ENCODE measurements at places on chromosomes 3 and 15.

GRCh38 chr3:170247875-170248274 is 25.7 kb downstream of the PRKCI start:
- DNase-seq, result no peak

- DNase-seq, result no peak
These were observed 25.5 kb upstream of the ESYT3 start for GRCh38 chr3:138408751-138409570.

DNA sequence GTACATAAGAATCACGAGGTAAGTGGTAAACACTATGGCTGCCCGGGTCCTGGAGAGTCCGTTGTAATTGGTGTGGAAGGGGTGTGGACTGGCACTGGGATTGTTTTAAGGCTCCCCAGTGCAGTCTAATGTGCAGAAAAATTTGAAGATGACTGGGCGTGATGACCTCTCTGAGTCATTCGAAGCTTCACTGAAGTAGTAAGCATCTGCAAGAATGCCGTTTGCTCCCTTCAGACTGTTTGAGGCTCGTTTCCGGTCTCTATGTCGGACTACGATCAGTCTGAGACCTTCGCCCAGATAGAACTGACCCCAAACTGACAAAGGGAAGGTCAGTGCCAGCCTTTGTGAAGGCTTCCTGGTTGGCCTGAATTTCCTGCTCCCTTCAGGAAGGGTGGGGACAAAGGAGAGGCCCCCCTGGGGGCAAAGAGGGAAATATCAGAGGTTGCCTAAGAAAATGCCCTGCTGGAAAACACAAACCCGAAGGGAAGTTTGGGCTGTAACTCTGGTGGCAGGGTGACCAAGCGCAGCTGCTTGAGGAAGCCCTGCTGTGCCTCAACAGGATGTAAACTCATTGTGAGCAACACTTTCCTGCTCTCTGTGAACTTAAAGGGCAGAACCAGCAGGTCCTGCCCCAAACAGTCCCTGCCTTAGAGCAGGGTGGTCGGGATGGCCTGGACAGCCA is 34.6 kb downstream of the BTD start:
- DNase-seq, result no peak

GRCh38 chr3:30180310-30181177 is 425.9 kb upstream of the TGFBR2 start:
- DNase-seq, result no peak

GRCh38 chr3:197356275-197356674 is 57.9 kb upstream of the DLG1 start:
- peak; percentile 9 for DNase-seq

DNA sequence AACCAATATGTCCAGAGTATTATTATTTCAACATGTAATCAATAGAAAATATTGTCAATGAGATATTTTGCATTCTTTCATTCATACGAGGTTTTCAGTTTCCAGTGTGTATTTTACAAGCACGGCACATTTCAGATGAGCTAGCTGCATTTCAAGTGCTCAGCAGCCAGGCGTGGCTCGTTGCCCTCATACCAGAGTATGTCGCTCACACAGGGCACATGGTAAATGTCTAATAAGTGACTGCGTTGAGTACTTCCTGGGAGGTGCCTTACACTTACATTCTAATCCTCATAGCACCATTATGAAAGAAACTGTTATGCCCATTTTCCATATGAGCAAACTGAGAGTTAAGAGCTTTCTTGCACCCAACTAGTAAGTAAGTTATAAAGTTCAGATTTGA is 47.4 kb downstream of the TMEM266 start:
- peak; percentile 21 for DNase-seq

DNA sequence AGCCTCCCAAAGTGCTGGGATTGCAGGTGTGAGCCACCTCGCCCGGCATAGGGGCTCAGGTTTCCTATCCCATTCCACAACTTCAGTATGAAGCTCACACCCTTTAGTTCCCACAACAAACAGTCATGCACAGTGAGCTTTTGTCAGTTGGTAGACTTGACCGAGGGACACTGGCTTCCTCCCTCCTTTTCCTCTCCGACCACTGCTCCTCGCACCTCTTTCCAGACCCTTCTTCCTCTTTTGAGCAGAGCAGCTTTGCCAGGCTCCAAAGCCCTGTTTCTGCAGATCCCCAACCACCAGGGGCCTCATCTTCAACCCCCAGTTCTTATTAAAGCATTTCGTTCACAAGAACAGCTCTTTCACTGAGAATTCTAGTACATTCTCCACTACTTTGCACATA is 12.7 kb upstream of the CILP start:
- DNase-seq, result no peak

DNA sequence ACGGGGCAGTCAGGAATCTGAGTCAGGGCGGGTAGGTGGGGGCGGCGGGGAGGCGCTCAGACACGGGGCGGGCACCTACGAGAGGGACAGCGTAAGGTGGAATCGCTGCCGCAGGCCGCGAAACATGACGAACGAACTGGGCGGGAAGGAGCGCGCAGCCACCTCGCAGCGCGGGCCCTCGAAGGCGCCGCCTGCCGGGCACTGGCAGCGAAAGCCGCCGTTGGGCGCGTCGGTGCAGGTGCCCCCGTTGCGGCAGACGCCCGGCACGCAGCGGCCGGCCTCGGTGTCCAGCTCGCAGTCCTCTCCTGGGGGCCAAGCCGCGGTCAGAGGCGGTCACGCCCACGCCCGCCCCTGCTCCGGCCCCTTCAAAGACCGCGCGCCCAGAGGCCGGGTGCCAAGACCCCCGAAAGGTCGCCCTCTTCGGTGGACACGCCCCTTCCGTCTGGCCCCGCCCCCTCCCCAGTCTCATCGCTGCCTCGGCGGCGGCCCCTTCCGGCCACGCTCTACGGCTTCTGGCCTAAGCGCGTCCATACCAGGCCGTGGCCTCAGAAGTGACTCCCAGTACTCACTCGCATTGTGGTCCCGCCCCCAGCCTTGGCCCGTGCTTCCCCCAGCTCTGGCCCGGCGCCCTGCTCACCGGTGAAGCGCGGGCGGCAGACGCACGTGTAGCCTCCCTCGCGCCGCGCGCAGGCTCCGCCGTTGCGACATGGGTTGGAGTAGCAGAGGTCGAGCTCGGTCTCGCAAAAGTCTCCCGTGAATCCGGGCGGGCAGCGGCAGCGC is 6.4 kb downstream of the CELSR3 start:
- no peak for DNase-seq

DNA sequence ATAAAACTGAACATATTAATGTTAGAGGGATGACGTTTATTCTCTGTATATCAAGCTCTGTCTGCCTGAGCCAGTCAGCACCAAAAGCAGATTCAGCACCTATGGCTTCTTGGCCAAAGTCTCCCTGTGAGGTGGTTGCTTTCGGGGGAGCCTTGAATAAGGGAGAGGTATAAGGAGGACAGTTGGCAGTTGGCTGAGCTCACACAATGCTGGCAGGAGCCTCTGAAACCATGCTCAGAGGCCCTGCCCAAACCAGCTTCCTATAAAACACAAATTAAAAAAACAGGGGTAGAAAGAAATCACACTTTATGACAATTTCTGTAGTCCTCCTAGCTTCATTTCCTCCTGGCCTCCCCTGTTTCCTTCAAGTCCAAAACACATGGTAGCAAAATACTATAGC is 18.8 kb downstream of the ARHGEF3 start:
- DNase-seq, result no peak

- DNase-seq, result no peak
These were observed 248.7 kb downstream of the ZIC4 start for GRCh38 chr3:147157631-147158030.

GRCh38 chr15:81337713-81338157 is 13.8 kb upstream of the STARD5 start:
- no peak for DNase-seq

- DNase-seq, result no peak
These were observed 899.8 kb downstream of the MCTP2 start for GRCh38 chr15:95131131-95131556.

GRCh38 chr3:112470788-112471187 is 28.5 kb downstream of the BTLA start:
- no peak for DNase-seq

DNA sequence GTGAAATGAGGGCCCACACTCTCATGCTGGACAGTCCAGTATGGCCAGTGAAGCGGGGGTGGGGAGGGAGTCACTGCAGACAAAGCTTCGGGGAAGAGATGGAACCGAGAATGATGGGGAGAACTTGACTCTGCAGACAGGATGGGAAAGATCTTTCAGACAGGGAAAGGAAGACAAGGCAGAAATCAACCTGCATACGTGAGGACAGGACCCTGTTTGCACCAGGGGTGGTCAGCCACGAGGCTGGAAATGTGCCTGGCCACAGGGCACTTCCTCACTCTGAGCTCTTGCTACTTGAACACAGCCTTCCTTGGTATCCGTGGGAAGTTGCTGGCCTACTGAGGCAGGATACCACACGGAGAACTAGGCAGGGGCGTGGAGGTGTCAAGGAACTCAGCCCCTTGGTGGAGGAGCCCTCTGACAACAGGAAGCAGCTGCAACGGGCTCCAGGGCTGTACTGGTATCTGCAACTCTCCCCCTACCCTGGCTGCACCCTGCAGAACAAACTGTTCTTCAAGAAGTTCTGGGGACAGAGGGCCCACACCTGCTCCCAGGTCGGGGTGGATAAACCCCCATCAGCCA is 9.3 kb upstream of the SRP14 start:
- DNase-seq, result no peak

- DNase-seq, result no peak
These were observed 376.1 kb downstream of the ZPLD1 start for GRCh38 chr3:102810937-102811336.

GRCh38 chr3:170337420-170337819 is 20.1 kb upstream of the SKIL start:
- DNase-seq, result no peak

- peak; percentile 42 for DNase-seq
These were observed 27.2 kb downstream of the AKAP13 start for GRCh38 chr15:85407421-85408269.

DNA sequence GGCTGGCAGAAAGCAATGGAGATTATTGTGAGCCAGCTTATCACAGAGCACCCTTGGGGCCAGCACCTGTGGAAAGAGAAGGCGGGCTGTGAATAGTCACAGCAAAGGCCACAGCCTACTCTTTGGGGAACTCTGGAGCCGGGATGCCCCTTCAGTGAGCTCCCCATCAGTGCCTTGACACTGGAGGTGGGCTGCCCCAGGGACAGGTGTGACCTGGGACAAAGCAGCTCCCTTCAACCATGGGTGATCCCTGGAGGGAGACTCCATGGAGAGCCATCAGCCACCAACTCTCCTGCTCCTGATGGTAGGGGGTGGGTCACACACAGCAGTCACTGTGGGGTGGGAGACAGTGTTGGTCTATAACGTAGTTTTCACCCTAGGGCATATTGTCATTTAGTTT is 5.8 kb downstream of the TTC21A start:
- no peak for DNase-seq

GRCh38 chr15:62748196-62748595 is 294.4 kb upstream of the TPM1 start:
- DNase-seq, result no peak

GRCh38 chr15:63968122-63968524 is 78.2 kb downstream of the DAPK2 start:
- no peak for DNase-seq

DNA sequence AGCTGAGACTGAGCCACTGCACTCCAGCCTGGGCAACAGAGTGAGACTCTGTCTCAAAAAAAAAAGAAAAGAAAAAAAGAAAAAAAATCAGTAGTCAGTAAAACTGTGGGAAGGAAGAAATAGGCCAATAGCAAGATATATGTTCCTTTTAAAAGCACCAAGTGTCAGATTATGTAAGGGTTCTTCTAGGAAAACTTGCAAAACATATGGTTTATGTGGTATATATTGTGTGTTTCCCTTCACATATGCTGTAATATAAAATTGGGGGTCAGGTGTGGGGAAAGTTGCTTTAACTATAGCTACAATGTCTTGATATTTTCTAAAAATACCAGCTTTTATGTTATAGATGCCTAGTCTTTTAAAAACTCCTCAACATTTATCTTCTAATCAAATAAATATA is 64.6 kb downstream of the ESYT3 start:
- DNase-seq, result no peak

DNA sequence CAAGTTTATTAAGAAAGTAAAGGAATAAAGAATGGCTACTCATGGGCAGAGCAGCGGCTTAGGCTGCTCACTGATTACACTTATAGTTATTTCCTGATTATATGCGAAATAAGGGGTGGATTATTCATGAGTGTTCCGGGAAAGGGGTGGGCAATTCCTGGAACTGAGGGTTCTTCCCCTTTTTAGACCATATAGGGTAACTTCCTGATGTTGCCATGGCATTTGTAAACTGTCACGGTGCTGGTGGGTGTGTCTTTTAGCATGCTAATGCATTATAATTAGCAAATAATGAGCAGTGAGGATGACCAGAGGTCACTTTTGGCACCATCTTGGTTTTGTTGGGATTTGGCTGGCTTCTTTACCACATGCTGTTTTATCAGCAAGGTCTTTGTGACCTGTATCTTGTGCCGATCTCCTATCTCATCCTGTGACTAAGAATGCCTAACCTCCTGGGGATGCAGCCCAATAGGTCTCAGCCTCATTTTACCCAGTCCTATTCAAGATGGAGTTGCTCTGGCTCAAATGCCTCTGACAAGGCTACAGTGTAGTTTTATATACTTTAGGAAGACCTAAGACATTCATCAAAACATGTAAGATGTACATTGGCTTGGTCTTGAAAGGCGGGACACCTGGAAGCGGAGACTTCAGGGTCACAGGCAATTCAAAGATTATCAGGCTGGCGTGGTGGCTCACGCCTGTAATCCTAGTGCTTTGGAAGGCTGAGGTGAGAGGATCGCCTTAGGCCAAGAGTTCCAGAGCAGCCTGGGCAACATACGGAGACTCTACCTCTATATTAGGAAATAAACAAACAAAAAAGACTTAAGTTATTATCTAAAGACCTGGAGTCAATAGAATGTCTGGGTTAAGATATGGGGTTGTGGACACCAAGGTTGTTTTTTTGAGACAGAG is 3.2 kb upstream of the BLOC1S6 start:
- no peak for DNase-seq

DNA sequence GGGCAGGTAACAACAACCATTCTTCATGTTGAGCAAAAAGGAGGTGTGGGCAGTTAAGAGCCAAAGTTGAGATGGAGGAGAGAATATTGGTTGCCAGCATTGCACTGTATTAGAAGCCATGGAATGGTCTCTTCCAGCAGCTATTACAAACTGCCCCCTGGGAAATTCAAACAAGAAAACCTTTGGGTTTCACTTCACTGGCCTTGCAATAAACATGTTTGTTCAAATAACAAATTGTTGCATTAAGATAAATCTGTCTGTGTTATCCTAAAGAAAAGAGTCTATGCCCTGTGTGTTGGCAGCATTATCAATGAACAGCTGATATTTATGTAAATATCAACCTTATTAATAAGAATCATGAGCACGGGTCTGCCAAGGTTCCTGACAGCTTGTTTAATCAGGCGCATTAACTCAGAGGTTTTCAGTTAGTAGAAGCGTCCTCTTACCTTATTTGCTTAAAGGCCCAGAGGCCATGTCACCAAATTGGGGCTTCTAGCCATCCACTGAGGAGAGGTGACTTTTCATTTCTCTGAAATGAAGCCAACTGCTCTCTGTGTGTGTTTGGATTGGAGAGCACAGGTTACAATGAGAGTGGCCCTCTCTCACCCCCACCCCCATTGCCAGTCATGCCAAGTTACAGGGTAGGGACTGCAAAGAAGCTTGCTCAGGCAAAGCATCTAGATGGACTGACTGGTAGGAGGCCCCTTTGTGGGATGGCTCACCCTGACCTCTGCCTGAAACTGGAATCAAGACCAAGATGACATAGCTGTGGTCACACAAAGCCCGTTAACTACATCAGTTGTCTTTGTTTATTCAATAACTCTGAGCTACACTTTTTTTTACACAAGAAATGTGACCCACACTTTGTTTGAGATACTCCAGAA is 10.5 kb downstream of the FILIP1L start:
- no peak for DNase-seq
